ENCODE measurements at places on chromosomes 6 and 20. TPM values are rescaled to one million over a fixed set of nuclear protein-coding genes. Genes with fewer than 3 reads are reported as not detected.

CST5 gene
- 0.65 TPM for polyA plus RNA-seq

OR2H1 gene
- not detected for polyA plus RNA-seq

MEI4 gene
- not detected for polyA plus RNA-seq

PRICKLE4 gene
- 4.1 TPM for polyA plus RNA-seq

GRCh38 chr6:26607434-26608230, 10.9 kb downstream of the ABT1 start:
- DNase-seq = peak; percentile 55
- H3K36me3 ChIP-seq = no peaks in the 10 kb centered on the region

- no peak within 1 kb of the TSS for H3K27ac ChIP-seq
- no peaks in the 10 kb centered on the region for H3K36me3 ChIP-seq
- no peaks in the 10 kb centered on the region for H3K27me3 ChIP-seq
- H3K4me1 ChIP-seq = no peaks in the 10 kb centered on the region
These were observed at the start of gene CD83 for GRCh38 chr6:14117158-14118090. Gene CD83 (plus strand): TSS chr6:14117772. CDS start chr6:14117812, 40 bp downstream.

DNA sequence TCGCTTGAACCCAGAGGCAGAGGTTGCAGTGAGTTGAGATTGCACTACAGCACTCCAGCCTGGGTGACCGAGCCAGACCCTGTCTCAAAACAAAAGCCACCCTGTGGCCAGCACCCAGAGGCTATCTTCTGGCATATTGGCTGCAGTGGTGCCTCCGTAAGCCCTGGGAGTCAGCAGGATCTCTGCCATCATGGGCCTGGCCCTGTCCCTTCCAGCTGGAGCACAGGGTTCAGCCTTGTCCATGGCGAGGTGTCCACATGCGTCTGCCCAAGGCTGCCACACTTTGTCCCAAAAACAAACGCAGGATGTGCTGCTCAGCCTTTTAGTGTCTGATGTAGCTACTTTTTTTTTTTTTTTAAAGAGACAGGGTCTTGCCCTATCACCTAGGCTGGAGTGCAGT, 15.4 kb upstream of the MTG2 start:
- H3K4me3 ChIP-seq = no peak overlapping the region
- H3K27ac ChIP-seq = no peak overlapping the region
- peaks cover 14% of the 10 kb centered on the region for H3K36me3 ChIP-seq

DNA sequence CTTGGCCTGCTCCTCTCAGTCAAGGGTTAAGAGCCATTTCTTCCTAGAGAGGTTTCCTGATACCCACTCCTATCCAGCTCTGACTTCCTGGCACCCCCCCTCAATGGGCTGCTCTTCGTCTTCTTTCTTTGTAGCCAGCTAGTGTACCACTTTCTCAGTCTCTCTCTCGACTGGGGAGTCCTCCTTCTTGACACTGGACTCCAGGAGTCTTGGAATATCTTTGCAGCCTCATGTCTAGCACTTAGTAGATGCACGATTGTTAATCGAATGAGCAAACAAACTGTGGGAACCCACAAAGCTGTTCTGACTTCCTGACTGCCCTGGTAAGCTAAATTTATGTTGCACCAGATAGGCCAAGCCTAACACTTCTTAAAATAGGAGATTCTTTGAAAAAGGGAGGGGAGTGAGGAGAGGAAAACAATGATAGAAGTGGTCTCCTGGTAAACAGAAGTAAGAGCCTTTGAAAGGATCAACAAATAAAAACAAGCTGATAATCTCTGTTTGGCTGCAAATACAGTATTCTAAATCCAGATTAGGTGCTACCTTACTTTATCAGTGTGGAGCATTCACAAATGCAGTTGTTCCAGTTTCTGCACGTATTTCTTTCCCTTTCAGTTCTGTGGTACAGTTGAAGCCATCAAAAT, 160.1 kb upstream of the CITED2 start:
- no peak overlapping the region for H3K4me3 ChIP-seq
- no peaks in the 10 kb centered on the region for H3K27me3 ChIP-seq
- H3K27ac ChIP-seq = peak overlapping the region; percentile 86
- DNase-seq = no peak
